Esophagus squamous epithelium (tissue), 5 donors: ENCODE measurements at places on chromosomes 7 and 10. TPM values are rescaled to one million over a fixed set of nuclear protein-coding genes. Genes with fewer than 3 reads are reported as not detected.

The PPIA gene
- total RNA-seq = 1,726 TPM

The NUTM2B gene
- not detected for total RNA-seq

The MBL2 gene
- not detected for total RNA-seq

The SPDYE2 gene
- not detected for total RNA-seq
